RCC 7860 (cell line): ENCODE measurements at places on chromosomes 13 and 19.
A peak's percentile ranks its signal among the peaks of the same experiment; 100 is the strongest.

GRCh38 chr19:1382250-1382649 is 1.5 kb upstream of the NDUFS7 start:
- no peak for DNase-seq

GRCh38 chr13:45299194-45299593 is 41.8 kb downstream of the TPT1 start:
- no peak for DNase-seq

DNA sequence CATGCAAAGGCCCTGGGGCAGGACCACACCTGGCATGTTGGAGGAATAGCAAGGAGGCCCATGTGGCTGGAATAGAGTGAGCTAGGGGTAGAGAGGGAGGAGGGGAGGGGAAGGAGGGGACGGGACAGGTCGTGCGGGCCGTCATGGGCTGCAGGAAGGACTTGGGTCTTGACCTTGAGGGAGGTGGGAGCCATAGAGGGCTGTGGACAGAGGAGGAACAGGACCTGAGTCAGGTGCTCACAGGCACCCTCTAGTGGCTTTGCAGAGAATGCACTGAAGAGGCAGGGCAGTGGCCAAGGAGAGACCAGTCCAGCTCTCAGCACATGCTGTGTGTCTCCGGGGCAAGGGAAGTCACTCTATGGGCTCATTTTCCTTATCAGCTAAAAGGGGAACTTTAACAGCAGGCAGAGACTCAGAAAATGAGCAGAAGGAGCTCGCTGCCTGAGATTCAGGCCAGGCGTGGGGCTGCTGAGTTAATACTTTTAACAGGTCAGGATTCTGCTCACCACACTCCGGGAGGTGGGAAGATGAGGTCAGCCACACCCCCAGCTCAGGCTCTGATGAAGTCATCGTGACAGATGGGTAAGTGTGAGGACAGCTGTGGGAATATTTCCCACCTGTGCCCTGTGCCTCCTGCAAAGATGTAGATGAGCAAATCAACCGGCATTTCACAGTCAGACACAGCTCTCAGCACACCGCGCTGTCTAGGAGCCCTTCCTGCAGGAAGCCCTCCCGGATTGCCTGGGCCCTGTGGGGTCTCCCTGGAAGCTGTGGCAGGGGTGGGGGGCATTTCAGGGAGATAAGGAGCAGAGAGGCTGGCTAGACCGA is 6.0 kb upstream of the TNFAIP8L1 start:
- DNase-seq: peak; percentile 89

- DNase-seq: no peak
Observed at GRCh38 chr13:20077086-20077485, 83.8 kb downstream of the GJA3 start.

DNA sequence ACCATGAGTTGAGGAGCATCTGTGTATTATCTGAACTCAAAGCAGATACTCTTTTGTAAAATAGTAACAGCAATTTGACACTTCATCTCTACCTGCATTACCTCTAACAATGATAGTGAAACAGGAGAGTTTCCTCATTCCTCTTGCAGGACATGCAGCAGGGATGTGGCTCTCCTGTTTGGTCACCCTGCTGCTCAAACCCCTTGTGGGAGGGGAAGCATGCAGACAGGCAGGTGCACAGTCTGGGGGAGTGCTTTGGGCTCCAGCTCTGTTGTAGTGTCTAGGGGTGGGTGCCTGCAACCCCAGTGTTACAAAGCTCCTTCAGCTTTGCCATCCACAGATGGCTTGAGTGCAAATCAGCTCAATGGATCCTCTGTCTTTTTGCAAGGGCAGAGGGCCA is 827.6 kb downstream of the DACH1 start:
- no peak for DNase-seq

DNA sequence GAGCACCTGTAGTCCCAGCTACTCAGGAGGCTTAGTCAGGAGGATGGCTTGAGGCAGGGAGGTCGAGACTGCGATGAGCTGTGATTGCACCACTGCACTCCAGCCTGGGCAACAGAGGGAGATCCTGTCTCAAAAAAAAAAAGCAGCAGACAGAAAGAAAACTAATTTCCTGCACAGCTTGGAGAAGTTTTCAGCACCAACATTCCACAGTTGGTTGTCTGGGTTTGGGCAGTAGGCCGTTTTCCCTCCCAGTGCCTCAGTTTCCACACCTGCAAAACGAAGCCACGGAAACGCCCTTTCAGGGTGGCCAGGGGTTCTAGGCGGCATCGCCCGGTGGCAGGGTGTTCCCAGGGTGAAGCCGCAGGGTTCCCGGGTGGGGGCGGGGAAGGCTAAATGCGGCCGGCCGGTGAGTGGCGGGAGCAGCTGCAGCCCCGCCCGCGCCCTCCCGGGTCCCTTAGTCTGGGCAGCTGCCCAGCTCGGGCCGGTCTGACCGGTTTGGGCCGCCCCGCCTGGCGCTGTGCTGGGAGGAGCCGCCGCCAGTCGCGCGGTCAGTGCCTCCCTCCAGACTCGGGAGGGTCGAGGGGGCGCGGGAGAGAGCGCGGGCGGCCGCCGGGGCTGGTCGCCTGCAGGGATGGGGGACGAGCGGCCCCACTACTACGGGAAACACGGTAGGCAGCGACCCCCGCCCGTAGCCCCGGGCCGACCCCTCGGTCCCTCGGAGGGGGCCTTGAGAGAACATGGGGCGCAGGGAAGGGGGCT is at the start of gene SLC44A2:
SLC44A2 (plus strand) TSS at position 551 of the 759 bp plus-strand sequence; CDS start at position 632, 81 bp downstream.
- DNase-seq: peak; percentile 39

- no peak for DNase-seq
Observed at GRCh38 chr19:13011653-13012389, 16.5 kb downstream of the NFIX start.

- DNase-seq: no peak
Observed at GRCh38 chr19:374183-374885, 29.7 kb upstream of the MIER2 start.

DNA sequence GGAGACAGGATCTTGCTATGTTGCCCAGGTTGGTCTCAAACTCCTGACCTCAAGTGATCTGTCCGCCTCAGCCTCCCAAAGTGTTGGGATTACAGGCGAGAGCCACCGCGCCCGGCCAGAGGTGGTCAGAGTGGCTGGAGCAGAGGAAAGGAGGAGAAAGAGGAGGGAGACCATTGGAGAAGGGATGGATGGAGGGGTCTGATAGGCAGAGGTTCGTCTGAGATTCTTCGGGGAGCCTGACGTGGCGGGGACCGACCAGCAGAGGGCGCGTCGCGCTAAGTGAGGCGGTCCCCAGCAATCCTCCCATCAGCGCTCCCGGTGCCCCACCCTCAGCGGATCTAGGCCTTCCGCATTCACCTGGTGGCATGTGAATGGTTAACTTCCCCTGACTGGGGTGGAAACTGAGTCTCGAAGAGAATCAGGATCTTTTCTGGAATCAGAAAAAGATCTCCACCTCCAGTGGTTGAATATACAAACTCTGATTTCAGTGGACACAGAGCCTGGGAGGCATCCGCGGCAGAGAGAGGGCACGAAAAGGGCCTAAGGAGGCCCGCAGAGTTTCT is 8.8 kb downstream of the GTPBP3 start:
- DNase-seq: peak; percentile 51

DNA sequence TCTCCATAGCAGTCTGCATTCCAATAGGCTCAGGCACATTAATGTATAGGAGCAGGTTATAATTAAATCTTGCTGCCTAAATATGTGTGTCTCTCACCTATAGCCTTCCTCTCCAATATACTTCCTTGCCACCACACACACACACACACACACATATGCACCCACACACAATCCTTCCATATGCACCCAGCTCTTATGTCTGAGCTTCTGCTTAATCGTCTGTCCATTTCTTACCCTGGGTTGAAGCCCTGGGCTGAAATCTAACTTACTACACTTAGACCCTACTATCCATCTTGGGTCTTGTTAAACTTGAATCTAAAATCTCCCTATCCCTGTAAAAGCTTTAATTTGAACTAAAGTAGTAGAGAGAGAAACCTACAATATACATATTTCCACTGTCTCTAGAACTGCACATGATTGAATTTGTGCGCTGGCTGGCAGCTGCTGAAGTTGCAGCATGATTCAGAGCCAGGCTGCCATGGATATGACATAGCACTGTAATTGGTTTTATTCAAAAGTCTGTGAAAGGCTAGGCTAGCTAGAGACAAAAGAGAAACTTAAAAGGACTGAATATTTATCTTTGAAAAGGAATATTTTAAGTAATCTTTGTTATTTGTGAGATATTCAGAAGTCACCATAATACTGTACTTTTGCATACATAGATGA is 25.7 kb upstream of the FREM2 start:
- no peak for DNase-seq

DNA sequence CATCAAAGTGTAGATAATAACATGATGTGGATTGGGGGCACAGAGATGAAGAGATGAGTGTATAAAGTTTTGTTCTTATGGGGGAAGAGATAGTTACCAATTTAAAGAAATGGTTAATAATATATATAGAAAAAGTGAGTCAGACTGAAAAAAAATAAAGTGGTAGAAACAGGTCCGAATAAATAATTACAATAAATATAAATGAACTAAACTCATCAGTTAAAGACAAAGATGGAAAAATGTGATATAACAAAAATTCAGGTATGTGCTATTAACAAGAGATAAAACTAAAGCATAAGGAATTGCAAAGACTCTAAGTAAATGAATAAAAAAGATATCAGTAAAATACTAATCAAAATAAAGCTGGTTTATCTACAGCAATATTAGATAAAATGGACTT is 61.1 kb upstream of the KPNA3 start:
- no peak for DNase-seq

GRCh38 chr13:64540976-64541375 is 2689.2 kb downstream of the PCDH9 start:
- DNase-seq: no peak

- DNase-seq: no peak
Observed at GRCh38 chr13:44267980-44268379, 105.6 kb upstream of the SERP2 start.

- no peak for DNase-seq
Observed at GRCh38 chr13:46340631-46341111, 46.4 kb downstream of the RUBCNL start.

- DNase-seq: no peak
Observed at GRCh38 chr19:41500443-41500842, 57.5 kb downstream of the ERICH4 start.

- no peak for DNase-seq
Observed at GRCh38 chr13:23848646-23849141, 40.5 kb downstream of the MIPEP start.

GRCh38 chr13:41467425-41467945 is 10.1 kb downstream of the RGCC start:
- DNase-seq: no peak

DNA sequence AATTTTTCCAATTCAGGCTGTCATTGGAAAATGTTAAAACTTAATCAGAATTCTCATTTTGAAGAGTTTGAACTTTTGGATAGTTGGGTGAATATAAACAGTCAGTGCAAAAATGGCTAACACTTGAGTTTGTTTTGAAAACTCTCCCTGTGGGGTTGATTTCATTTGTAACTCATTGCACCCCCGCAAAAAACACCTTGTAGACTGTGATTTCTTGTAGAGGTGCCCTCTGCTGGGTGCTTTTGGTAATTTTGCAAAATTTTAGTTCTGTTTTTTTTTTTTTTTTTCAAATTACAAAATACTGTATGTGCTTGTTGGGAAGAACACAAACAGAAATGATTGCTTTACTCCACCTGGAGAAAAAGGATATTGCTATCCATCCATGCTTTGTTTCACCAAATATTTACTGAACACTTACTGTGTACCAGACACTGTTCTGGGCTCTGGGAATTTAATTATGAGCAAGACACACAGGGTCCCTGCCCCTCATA is 28.2 kb upstream of the GPI start:
- DNase-seq: no peak

GRCh38 chr13:39281539-39282150 is 243.4 kb downstream of the NHLRC3 start:
- no peak for DNase-seq

- no peak for DNase-seq
Observed at GRCh38 chr19:51372649-51373504, at the start of gene NKG7. NKG7 (minus strand) TSS chr19:51372654; CDS start chr19:51372535, 119 bp downstream.

DNA sequence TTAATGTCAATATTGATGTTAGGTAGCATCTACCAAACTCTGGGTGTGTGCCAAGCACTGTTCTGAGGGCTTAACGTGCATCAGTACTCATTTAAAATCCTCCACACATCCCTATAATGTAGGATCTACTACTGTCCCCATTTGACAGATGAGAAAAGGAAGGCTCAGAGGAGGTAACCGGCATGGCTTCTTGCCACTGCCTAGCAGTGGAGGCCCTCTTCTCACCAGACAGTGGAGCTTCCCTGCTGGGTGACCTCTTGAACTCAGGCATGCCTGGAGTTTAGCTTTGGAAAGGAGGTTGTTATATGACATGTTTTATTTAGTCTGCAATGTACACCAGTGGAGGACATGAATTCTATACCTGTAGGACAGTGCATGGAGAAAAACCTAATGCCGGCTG is 2.1 kb downstream of the SPATA13 start:
- DNase-seq: no peak

- no peak for DNase-seq
Observed at GRCh38 chr13:33025220-33025744, 9.1 kb downstream of the KL start.

DNA sequence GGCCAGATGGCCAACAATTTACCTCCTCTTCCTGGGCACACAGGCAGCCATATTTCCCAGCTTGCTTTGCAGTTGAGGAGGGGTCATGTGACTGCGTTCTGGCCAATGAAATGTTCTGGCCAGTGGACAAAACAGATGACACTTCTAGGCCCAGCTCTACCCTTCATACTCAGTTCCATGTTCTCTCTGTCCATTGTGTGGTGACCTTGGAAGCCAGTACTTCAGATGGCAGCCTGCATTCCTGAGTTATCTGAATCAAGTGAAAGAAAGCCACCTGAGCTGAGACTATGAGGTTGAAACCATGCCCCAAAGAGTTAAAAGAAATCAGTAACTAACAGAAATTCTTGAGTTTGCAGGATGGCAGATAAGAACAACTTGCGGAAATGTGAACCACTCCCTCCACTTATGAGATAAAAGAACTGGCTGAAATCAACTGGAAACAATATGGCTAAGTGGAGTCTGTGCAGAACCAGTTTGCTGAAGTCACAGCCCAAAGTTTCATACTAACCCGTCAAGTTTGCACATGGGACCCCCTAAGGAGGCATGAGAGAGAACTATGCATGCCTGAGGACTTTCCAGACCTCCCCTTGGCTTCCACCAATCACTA is 8.1 kb downstream of the FAM187B start:
- DNase-seq: no peak

- peak; percentile 58 for DNase-seq
Observed at GRCh38 chr19:588093-588740, 1.5 kb upstream of the HCN2 start.

- no peak for DNase-seq
Observed at GRCh38 chr13:33128134-33128533, 111.9 kb downstream of the KL start.

- no peak for DNase-seq
Observed at GRCh38 chr13:79771493-79771892, 290.5 kb downstream of the NDFIP2 start.

DNA sequence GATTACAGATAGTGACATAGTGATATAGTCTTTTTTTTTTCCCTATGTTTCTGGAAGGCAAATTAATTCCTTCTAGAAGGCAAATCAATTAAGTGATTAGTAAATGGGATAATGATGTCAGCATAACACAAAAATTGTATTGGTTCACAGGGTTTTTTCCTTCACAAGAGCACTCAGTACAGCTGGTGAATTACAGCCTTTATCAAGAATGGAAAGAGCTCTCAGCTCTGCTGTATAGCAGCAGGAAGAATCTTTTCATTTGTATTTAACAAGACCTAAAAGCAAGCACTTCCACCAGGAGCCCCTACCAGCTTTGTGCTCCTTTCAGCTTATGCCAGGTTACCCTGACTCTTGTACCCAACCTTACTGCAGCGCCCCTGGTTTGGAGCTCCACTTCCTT is 90.8 kb downstream of the SERP2 start:
- no peak for DNase-seq
